ENCODE measurements at places on chromosomes 12 and 14.

DNA sequence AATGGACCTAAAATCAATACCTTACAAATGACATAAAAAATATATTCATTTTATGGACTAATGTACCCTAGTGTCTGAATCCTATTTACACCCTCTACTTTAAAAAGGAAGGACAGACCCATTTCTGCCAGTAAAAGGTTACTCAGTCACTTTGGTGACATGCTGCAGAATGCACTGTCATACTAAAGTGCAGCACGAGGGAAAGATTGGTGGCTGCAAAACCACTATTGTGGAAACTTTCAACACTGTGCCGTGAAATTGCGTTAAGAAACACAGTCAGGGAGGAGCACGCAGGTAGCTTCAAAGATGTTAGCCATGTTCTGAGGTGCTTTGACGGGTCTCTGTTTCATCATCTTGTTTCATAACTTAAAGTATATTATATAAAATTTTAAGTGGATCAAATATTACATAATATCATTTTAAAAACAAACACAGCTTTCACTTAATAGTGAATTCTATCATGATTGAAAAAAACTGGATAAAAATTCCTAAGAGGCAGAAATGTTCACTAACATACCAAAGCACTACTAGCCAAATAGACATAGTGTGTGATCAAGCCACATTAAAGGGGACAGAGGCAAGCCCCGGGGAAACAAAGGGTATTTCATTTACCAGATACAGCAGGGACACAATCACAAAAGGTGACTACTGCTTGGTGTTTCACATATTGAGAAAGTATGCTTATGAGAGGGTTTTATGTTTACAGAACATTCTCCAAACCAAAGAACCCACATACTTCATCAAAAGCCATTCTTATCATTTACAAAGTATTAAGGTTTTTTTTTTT lies 330.8 kb upstream of the SOX5 start:
- no peak for DNase-seq

DNA sequence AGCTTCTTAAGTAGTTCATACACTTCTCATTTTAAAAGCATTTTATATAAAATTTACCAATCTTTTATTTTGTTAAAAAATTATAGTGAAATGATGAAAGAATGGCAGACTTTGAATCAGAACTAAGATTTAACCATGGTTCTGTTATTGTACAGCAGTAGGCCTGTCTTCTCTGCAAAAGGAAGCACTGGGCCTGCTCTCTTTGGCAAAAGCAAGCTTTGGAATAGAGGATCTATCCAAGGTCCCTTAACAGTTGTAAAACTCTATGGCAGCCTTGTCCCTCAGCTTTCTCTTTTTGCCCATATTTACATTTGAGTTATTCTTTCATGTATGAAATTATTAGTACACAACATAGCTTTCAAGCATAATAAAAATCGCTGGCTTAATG lies 82.8 kb downstream of the PLEKHG7 start:
- no peak for DNase-seq

- no peak for DNase-seq
Observed at GRCh38 chr12:68264857-68265256, 11.5 kb upstream of the IL22 start.

DNA sequence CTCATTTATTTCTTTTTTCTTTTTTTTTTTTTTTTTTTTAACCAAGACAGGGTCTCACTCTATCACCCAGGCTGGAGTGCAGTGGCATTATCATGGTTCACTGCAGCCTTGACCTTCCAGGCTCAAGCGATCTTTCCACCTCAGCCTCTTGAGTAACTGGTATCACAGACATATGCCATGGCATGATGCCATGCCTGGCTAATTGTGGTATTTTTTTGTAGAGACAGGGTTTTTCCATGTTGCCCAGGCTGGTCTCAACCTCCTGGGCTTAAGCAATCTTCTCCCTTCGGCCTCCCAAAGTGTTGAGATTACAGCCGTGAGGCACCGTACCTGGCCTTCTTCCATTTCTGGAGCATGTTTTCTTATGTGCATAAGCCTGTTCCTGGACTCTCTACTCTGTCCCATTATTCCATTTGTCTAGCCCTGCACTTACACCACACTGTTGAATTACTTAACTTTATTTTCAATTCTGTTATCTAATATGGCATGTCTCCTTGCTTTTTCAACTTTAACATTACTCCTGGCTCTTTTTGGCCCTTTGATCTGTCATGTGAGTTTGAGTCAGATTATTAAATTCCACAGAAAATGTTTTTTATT lies 47.9 kb upstream of the PTGDR start:
- no peak for DNase-seq

DNA sequence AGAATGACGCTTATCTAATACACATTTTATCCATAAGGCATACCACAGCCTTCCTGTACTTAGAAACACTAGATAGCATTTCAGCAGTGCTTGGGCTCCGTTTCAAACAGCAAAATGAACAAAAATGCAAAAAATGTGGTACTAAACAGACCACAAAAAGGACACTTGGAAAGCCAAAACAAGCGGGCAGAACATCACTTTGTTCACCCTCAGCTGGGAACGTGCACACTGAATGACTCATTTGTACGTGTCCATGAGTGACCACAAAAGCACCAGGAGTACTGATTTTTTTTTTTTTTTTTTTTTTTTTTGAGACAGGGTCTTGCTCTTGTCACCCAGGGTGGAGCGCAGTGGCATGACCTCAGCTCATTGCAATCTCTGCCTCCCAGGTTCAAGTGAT lies 8.9 kb upstream of the FOXN3 start:
- DNase-seq, result no peak

DNA sequence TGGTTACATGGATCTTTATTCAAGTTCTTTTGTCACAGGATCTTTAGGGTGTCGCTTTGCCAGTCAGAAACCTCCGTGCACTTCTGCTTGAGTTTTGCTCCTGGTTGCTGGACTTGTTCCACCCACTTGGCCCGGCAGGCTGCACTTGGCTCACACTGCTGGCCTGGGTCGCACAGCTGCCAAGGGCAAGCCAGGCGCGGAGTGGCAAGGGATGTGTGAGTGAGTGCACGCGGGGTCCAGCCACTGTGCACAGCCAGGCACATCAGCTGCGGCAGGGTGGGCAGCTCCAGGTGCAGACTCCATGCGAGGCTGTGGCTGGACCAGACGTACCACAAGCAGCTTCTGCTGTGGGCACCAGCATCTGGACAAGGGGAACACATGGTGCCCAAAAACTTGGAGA lies 76.6 kb downstream of the DERA start:
- DNase-seq, result no peak

DNA sequence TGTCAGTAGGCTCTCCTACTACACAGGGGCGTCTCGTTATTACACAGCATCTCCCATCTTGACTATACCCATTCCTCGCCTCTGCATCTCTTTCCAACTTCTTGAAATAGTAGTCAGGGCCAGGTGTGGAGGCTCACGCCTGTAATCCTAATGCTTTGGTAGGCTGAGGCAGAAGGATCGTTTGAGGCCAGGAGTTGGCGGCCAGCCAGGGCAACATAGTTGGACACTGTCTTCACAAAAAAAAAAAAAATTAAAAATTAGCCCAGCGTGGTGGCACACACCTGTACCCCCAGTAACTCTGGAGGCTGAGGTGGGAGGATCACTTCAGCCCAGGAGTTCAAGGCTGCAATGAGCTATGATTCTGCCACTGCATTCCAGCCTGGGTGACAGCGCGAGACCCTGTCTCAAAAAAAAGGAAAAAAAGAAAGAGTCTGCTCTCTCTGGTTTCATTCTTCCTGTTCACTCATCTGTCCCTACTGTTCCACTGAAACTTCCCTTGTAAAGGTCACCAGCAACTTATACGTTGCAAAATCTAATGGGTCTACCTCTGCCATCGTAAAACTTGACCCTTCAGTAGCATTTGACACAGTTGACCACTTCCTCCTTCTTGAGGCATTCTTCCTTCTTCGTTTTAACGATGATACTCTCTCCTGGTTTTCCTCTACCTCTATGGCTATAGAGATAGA lies 41.0 kb upstream of the PTGR2 start:
- no peak for DNase-seq

- DNase-seq, result no peak
Observed at GRCh38 chr12:51601241-51601640, 10.2 kb downstream of the SCN8A start.

DNA sequence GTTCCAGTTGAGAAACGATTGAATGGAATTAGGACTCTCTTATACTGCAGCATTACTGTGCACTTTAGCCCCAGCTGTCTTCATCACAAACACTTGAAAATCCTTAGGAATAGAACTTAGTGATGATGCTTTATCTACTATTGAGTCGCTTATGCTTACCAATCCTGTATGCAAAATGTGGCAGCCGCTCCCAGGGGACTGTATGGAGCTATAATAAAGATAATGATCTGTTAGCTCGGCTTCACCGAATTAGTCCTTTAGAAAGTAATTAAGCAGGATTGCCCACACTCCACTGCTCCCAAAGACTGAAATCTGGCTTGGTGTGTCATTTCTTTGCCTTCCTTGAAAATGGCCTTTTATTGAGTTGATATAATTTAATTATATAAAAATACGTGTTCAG lies 10.6 kb downstream of the EML1 start:
- DNase-seq, result no peak

DNA sequence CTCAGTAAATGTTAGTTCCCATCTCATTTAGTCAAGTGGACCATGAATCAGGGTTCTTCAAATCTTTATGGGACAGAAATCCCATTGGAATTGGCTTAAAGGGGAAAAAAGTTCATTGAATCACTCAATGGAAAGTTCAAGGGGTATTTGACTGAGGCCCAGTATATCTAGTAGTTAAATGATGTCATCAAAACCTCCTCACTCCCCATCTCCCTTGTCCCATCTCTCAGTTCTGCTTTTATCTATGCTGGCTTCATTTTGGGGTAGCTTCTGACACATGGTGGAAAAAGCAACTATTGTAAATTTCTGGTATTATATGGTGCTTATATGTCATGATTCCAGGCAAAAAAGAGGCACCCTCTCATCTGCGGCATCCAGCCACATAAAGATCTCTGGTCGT lies 51.9 kb downstream of the DAAM1 start:
- no peak for DNase-seq

- no peak for DNase-seq
Observed at GRCh38 chr12:49794811-49795653, 33.2 kb downstream of the NCKAP5L start.

DNA sequence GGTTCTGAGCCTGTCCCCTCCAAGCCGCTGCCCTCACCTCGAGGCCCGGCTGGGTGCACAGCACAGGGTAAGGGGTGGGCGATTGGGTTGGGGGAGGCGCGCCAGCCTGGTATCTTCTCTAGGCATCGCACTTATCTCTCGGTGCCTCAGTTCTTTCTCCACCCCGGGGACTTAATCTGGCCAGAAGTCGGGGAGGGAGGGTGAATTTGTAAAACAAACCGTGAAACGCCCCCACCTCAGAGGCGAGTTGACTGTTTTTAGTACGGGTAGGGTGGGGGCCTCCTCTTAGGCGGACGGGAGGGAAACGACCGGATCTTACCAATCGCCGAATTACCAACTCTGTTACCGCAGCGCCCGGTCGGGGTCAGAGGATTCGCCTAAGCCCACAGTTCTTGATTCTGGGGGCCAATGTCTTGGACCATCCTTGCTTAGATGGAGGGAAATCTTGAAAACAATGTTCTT lies 1.4 kb upstream of the TBX3 start:
- no peak for DNase-seq

DNA sequence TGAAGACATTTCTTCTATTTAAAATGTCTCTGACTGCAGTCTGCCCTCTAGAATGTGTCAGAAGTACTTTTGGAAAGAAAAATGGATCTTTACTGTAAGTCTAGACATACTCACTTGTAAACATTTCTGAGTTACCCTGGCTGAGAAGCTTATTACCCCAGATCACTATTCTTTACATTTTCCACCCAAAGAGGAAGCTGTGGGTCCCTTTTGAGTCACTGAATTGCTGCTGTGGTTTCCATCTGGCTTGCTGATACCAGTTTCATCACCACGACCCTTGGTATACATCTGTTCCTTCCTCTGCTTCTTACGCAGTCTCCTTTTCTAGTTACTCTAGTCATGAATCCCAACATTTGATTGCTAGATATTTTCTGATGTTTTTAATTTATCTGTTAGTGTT lies 20.2 kb upstream of the CLEC4D start:
- DNase-seq, result no peak

DNA sequence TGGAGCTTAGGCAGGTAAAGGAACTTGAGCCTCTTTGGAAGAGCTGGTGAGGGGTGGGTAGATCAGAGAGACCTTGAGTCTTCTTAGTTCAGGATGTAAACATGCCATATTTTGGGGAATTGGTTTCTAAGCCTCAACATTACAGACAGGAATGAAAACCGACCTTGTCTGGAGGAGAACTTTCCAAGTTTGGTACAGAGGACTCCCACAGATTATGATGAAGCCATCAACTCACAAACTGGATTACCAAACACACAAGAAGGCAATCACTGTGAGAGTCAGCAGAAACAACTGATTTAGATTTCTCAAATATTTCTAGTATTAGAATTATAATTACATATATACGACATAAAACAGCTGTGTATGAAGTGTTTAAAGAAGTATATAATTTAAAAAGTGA lies 22.3 kb upstream of the AMN1 start:
- DNase-seq, result no peak

- no peak for DNase-seq
Observed at GRCh38 chr12:50934371-50934851, 17.9 kb upstream of the HIGD1C start.
